ENCODE measurements at places on chromosomes 4 and X.
A peak's percentile ranks its signal among the peaks of the same experiment; 100 is the strongest.

DNA sequence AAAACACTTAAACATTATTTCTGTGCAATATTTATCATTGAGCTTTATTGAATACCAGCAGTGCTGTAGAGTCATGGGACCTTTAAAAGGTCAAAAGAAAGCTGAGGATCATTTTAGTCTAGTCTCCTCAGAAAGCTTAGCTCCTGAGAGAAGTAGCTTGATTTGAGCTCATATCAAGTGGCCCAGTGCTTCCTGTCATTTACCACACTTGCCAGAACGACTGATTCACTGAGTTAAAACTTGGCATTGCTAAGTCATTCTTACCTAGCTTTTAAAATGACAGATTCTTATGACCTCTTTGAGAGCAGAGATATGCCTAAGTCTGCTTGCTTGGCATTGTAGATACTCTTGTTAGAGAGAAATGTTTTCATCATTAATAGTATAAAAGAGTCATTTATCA, 15.2 kb downstream of the SEPTIN11 start:
- no peaks in the 10 kb centered on the region for H3K27me3 ChIP-seq
- peaks cover 6% of the 10 kb centered on the region for H3K4me1 ChIP-seq
- DNase-seq: no peak
- no peaks in the 10 kb centered on the region for H3K36me3 ChIP-seq
- no peak overlapping the region for H3K4me3 ChIP-seq
- no peak overlapping the region for H3K27ac ChIP-seq

DNA sequence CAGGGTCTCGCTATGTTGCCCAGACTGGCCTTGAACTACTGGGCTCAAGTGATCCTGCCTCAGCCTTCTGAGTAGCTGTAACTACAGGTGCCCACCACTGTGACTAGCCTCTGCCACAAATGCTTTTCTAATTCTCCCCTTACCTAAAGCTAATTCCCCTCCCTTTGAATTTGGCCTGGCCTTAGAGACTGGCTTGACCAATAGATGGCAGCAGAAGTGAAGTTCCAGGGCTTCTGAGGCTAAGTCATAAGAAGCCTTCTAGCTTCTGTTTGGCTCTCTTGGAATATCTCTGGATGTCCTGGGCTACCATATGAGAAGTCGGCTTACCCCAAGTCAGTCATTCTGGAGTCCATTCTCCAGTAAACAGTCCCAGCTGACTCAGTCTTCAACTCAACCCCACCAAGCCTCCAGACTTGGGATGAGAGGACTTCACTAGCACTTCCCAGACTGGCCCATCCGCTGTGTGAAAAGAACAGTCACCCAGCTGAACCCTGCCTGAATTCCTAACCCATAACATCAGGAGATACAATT, 61.0 kb downstream of the HPRT1 start:
- no peaks in the 10 kb centered on the region for H3K27me3 ChIP-seq
- DNase-seq: no peak
- no peaks in the 10 kb centered on the region for H3K4me1 ChIP-seq
- H3K36me3 ChIP-seq: no peaks in the 10 kb centered on the region

GRCh38 chrX:106397788-106398538, 213.8 kb upstream of the RADX start:
- no peaks in the 10 kb centered on the region for H3K4me1 ChIP-seq
- no peak overlapping the region for H3K4me3 ChIP-seq
- H3K27me3 ChIP-seq: no peaks in the 10 kb centered on the region
- H3K27ac ChIP-seq: no peak overlapping the region
- H3K36me3 ChIP-seq: no peaks in the 10 kb centered on the region

DNA sequence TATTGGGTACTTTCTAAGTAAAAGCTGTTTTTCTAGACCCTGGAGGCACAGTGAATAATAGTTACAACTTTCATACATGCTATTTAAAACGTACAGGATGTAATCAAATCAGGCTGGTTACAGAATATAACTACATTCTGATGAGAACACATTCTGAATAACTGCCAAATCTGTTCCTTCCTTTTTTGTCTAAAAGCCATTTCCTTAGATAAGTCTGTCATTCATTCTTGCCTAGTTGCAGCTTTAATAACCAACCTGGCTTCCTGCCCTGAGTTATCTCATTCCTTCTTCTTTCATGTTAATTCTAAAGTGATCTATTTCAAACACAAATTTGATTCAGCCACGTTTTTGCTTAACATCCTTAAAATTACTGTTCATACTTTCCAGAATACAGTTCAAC, 189.7 kb upstream of the ITM2A start:
- H3K4me3 ChIP-seq: no peak overlapping the region
- no peak overlapping the region for H3K27ac ChIP-seq
- H3K27me3 ChIP-seq: no peaks in the 10 kb centered on the region
- no peaks in the 10 kb centered on the region for H3K4me1 ChIP-seq
- H3K36me3 ChIP-seq: no peaks in the 10 kb centered on the region

GRCh38 chr4:71609651-71610050, 174.2 kb downstream of the GC start:
- no peak overlapping the region for H3K27ac ChIP-seq
- H3K27me3 ChIP-seq: no peaks in the 10 kb centered on the region
- no peaks in the 10 kb centered on the region for H3K4me1 ChIP-seq
- no peaks in the 10 kb centered on the region for H3K36me3 ChIP-seq

DNA sequence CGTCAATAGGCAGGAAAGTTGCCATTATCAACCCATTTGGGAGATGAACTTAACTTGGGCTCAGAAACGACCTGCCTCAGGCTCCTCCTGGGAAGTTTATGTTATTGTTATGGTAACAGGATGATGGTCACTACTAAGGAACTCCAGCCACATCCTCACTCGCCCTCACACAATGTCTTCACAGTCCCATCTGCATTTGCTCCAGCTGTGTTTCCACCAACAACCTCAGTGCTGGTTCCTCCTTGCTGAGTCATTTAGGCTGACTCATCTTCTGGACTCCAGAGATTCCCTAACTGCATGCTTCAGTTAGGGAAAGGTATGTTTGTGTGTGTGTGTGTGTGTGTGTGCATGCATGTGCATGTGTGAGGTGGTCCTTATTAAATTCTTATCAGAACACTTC, 293.4 kb upstream of the BOD1L1 start:
- H3K4me1 ChIP-seq: peaks cover 2% of the 10 kb centered on the region
- no peak for DNase-seq
- no peak overlapping the region for H3K4me3 ChIP-seq
- H3K27ac ChIP-seq: no peak overlapping the region

DNA sequence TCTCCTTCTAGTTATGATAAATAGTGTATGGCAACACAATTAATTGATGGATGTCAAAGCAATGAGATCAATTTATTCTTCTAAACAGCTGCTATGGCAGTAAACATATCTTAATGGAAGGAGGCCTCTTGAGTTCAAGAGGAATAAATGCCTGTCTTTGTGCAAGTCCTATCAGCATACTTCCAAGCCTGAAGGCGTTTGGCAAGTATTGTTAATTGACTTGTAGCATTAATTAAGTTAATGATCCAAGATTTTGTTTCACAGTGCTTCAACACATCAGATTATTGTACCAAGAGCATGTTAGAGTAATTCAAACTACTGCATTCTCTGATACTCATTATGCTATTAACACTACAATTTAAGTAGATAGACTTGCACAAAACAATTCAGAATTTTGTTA, 144.8 kb downstream of the FAT4 start:
- no peak overlapping the region for H3K27ac ChIP-seq
- no peaks in the 10 kb centered on the region for H3K36me3 ChIP-seq
- no peaks in the 10 kb centered on the region for H3K4me1 ChIP-seq
- no peak overlapping the region for H3K4me3 ChIP-seq

DNA sequence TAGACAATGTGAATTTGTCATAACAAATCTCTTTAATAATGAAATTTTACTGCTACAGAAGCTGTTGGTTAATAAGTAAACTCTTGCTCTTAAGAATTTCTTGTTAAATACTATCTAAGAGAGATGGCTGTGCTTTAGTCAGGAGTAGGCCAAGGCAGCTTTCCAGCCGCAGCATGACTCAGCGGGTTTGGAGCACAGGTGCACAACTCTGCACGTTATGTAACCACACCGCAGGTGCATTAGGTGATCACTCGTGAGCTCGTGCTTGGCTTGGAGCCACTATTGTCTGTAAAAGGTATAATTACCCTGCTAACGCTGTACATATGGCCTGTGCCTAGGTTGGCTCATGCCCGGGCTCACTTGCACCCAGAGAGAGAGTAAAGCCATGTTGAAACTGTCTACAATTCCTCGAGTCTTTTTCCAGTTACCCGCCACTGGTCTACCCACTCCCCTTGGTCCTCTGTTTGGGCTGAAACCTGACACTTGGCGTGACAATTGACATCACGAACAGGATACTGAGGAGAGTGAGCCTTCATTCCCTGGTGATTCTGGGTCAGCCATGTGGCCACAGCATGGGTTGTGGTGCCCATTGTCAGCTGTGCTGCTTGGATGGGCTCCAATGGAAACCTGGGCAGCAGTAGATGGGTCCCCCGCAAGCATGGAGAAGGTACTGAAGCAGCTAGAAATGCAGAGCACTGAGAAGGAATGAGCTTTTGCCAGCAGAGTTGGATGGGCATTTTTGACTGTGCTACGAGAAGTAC, 18.4 kb upstream of the ANAPC4 start:
- no peak for DNase-seq
- H3K27ac ChIP-seq: no peak overlapping the region
- peaks cover 4% of the 10 kb centered on the region for H3K36me3 ChIP-seq
- H3K4me3 ChIP-seq: no peak overlapping the region

GRCh38 chrX:140509468-140510305, 4.8 kb upstream of the SOX3 start:
- H3K4me3 ChIP-seq: no peak overlapping the region
- no peak for DNase-seq
- no peaks in the 10 kb centered on the region for H3K4me1 ChIP-seq
- peaks cover 29% of the 10 kb centered on the region for H3K27me3 ChIP-seq
- H3K36me3 ChIP-seq: no peaks in the 10 kb centered on the region

GRCh38 chrX:70806081-70806480, 102.4 kb downstream of the TEX11 start:
- H3K4me1 ChIP-seq: no peaks in the 10 kb centered on the region
- H3K36me3 ChIP-seq: no peaks in the 10 kb centered on the region
- no peak overlapping the region for H3K27ac ChIP-seq
- no peak for DNase-seq
- no peak overlapping the region for H3K4me3 ChIP-seq
- no peaks in the 10 kb centered on the region for H3K27me3 ChIP-seq

- H3K4me1 ChIP-seq: no peaks in the 10 kb centered on the region
- no peaks in the 10 kb centered on the region for H3K27me3 ChIP-seq
- DNase-seq: peak; percentile 24
- H3K27ac ChIP-seq: no peak overlapping the region
- no peaks in the 10 kb centered on the region for H3K36me3 ChIP-seq
- no peak overlapping the region for H3K4me3 ChIP-seq
Observed at GRCh38 chr4:117634716-117635115, 399.6 kb upstream of the NDST3 start.

- H3K4me1 ChIP-seq: no peaks in the 10 kb centered on the region
- no peak overlapping the region for H3K27ac ChIP-seq
- H3K36me3 ChIP-seq: no peaks in the 10 kb centered on the region
- H3K27me3 ChIP-seq: no peaks in the 10 kb centered on the region
- no peak overlapping the region for H3K4me3 ChIP-seq
Observed at GRCh38 chrX:69318651-69319340, 153.5 kb upstream of the PJA1 start.

GRCh38 chr4:121791481-121791880, 9.6 kb upstream of the EXOSC9 start:
- H3K27ac ChIP-seq: no peak overlapping the region
- H3K27me3 ChIP-seq: no peaks in the 10 kb centered on the region
- no peaks in the 10 kb centered on the region for H3K36me3 ChIP-seq
- no peak for DNase-seq

- H3K27me3 ChIP-seq: no peaks in the 10 kb centered on the region
- no peak overlapping the region for H3K27ac ChIP-seq
- no peaks in the 10 kb centered on the region for H3K4me1 ChIP-seq
- DNase-seq: no peak
Observed at GRCh38 chrX:121254336-121254735, 206.9 kb downstream of the GLUD2 start.

- H3K36me3 ChIP-seq: no peaks in the 10 kb centered on the region
- H3K4me3 ChIP-seq: no peak overlapping the region
- no peaks in the 10 kb centered on the region for H3K4me1 ChIP-seq
- H3K27ac ChIP-seq: no peak overlapping the region
- DNase-seq: no peak
Observed at GRCh38 chr4:24650849-24651640, 66.7 kb upstream of the DHX15 start.

- H3K4me1 ChIP-seq: no peaks in the 10 kb centered on the region
- no peak for DNase-seq
- H3K27ac ChIP-seq: no peak overlapping the region
- no peaks in the 10 kb centered on the region for H3K27me3 ChIP-seq
- no peak overlapping the region for H3K4me3 ChIP-seq
Observed at GRCh38 chr4:94345266-94345665, 2.6 kb upstream of the HPGDS start.

DNA sequence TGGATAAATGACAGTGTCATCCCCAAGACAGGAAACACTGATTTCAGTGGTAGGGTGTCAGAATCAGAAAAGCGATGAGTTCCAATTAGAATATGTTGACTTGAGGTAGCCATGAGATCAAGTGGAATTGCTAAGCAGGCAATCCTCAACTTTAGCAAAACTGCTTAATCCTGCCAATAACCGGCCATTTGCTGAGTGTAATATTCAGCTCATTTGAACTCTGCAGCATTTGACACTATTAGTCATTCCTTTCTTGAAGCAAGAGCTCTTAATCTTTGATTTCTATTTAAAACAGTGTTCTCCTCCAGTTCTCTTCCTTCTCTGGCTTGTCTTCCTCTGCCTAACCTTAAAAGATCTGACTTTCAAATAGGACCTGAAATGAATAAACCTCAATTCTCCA, 68.7 kb upstream of the DCLK2 start:
- peaks cover 3% of the 10 kb centered on the region for H3K4me1 ChIP-seq
- no peak overlapping the region for H3K27ac ChIP-seq
- H3K4me3 ChIP-seq: no peak overlapping the region
- H3K36me3 ChIP-seq: no peaks in the 10 kb centered on the region
- H3K27me3 ChIP-seq: no peaks in the 10 kb centered on the region
- DNase-seq: no peak

- no peaks in the 10 kb centered on the region for H3K27me3 ChIP-seq
- peaks cover 13% of the 10 kb centered on the region for H3K4me1 ChIP-seq
- H3K4me3 ChIP-seq: no peak overlapping the region
Observed at GRCh38 chr4:76722838-76723237, 175.1 kb downstream of the SOWAHB start.

GRCh38 chrX:109776986-109777385, 43.9 kb upstream of the ACSL4 start:
- DNase-seq: no peak
- no peaks in the 10 kb centered on the region for H3K36me3 ChIP-seq

- no peaks in the 10 kb centered on the region for H3K27me3 ChIP-seq
- peak within 1 kb of the TSS; percentile 32 for H3K4me3 ChIP-seq
Observed at GRCh38 chrX:154409222-154409871, at the start of gene DNASE1L1. TSS of gene DNASE1L1 (minus strand) at chrX:154409254. CDS start at chrX:154405568, 3,686 bp downstream.
